ENCODE measurements at places on chromosomes 11 and 22. TPM values are rescaled to one million over a fixed set of nuclear protein-coding genes. Genes with fewer than 3 reads are reported as not detected.

DNA sequence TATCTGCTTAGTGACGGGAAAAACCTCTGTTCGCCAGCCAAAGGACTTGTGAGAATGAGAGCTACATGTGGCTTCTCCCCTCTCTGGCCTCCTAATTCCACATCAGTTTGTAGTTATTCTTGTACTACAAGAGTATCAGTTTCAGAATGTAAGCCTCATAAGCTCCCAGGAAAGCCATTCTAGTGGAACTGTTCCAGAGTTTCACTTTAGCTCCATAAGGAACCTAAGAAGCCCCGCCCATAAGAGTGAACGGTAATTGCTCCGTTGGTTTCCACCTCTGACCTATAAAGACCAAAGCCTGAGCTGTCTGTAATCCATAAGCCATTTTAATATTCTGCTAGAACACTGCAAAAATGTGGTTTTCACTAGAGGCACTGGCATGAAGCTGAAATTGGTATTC lies 53.0 kb downstream of the SIK3 start:
- no peak for DNase-seq

DNA sequence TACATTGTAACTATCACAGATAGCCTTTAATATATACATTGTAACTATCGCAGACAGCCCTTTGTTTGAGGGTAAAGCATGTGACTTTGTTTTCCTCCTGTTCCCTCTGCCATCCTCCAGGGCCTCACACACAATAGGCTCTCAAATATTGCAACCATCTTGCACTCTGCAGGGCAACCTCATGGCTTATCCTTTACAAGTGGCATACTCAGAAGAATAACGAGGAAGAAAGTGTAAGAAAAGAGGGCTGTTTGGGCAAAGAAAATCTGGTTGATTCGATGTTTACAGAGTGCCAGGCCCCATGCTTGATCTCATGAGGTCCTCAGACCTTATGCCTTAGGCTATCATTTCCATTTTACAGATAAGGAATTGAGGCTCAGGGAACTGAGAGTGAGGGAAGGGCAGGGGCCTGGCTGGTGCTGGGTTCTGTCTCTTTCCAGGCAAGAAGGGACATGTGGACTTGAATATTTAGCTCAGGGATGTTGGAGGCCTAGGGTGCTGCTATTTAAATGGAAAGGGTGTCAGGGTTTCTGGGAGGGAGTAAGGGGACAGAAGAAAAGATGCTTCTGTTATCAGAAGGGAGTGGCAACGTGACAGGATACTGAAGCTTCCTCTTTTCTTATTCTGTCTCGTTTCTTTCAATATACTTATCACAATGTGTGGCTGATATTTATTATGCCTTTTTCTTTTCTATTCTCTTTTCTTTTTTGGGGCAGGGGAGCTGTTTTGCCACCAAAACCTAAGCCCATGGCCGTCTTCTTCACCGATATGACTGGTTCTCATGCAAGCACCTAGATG lies 1.1 kb upstream of the SAMM50 start:
- no peak for DNase-seq

- no peak for DNase-seq
These were observed 170.2 kb downstream of the BRD1 start for GRCh38 chr22:49657275-49657973.

GRCh38 chr22:20798974-20799373 lies 25.1 kb downstream of the SERPIND1 start:
- no peak for DNase-seq

DNA sequence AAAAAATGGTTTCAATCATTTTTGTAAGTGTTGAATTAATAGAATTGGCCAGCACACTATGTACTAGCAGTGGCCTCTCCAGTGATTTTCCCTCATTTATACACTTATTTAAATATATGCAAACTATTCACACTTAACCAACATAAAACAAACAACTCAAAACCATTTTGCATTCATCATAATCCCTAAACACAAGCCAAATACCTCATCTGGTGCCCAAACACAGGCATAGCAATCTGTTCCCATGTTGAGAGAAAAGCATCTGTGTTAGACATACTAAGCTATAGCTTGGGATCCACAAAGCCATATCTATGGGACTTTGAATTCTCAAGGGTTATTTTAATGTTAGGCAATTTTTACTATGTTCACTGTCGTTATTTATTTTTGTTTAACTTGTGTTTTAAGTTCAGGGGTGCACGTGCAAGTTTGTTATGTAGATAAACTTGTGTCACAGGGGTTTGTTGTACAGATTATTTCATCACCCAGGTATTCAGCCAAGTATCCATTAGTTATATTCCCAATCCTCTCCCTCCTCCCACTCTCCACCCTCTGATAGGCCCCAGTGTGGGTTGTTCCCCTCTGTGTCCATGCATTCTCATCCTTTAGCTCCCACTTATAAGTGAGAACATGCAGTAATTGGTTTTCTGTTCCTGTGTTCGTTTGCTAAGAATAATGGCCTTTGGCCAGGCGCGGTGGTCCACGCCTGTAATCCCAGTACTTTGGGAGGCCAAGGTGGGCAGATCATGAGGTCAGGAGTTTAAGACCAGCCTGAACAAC lies 31.0 kb upstream of the RCN1 start:
- DNase-seq: no peak

The APOA1 gene
- total RNA-seq: 626 TPM

- DNase-seq: no peak
These were observed 34.7 kb downstream of the ALX4 start for GRCh38 chr11:44275241-44275640.

DNA sequence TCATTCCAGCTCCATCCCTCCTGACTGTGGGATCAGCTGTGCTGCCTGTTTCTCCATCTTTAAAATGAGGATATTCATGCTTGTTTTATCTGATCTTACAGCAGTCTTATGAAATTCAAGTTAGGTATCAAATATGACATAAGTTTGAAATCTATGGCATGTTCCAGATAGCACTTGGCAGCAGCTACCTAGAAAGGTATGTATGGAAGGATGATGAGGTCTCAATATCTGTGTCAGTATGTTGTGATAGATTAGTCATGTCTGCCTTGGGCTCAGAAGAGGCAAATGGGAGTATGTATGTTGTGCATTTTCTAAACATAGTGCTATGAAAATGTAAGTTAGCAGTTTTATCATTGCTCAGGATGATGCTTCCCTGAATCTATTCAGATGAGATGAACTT lies 122.1 kb downstream of the NAV2 start:
- no peak for DNase-seq

DNA sequence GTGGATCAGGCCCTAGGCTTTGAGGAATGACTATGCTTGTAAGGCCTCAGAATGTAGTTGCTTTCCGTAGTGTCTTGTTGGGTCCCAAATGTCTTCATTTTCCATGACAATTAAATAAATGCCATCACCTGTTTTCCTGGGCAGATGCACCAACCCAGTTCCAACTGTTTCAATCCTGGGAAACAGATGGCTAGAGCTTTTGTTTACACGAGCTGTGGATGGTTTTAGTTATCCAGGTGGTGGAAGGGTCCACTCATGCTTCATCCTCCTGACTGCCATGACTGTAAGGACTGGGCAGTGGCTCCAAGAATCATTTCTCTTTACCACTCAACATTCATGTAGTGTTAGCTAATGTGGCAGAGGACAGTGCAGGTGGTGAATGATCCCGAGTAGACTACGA lies 8.6 kb downstream of the RCN1 start:
- DNase-seq: no peak

GRCh38 chr11:86565388-86565787 lies 107.0 kb downstream of the ME3 start:
- DNase-seq: no peak

- DNase-seq: no peak
These were observed 129.8 kb downstream of the DBX1 start for GRCh38 chr11:20030472-20030871.

DNA sequence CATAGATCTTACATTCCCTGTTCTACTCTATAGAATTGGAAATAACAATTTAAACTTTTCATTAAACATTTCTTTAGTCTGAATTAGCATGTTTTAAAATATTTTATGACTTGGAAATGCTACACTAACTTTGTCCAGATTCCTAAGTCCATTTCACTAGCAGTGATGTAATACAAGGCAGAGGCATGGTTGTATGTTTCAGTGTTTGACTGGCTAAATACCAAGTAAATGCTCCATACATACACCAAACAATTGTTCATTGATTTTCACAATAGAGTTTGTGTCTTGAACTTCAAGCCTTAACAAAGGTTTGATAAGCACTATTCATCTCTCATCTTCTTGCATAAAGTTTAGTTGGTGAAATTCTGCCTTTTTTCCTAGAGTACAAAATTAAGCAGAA lies 13.5 kb downstream of the ZBED5 start:
- DNase-seq: no peak

DNA sequence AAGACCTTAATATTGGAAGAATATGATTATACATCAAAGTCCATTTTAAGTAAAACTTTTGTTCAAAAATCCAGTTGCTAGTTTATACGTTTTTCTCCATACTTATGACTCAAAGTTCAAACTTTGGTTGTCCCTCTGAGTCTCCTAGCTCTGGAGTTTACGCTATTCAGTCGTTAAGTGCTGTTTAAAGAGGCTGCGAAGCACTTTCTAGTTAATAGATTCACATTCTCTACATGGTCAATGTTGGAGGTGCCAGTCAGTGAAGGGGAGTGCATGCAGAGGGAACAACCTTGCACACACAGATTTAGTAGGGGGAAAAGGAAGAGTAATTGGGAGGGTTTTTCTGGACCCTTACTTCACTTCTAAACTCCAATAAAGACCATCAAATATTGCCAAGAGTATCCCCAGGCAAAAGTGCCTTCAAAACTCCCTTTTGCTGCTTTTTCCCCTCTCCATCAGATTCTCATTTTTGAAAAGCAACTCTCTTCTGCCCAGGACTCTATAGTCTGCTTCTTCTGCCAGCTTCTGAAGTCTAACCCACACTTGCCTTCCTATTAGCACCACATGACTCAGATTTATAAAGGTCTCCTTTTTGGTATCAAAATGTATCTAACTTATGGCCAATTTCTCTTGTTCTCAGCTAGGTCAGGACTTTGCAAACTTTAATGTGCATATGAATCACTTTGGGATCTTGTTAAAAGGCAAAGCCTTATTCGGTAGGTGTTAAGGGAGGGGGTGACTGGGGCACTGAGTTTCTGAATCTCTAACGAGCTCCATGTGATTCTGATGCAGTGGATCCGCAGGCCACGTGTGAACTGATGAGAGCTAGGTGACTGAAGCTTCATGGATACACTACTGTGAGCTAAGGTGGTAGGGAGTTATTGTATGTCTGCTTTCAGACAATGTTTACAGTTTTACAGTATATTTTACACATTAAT lies 96.2 kb upstream of the MTMR2 start:
- no peak for DNase-seq

GRCh38 chr11:109892321-109892794 lies 200.8 kb upstream of the ZC3H12C start:
- no peak for DNase-seq

The DDI1 gene
- total RNA-seq: not detected

GRCh38 chr22:25013607-25014006 lies 61.1 kb downstream of the KIAA1671 start:
- DNase-seq: no peak

DNA sequence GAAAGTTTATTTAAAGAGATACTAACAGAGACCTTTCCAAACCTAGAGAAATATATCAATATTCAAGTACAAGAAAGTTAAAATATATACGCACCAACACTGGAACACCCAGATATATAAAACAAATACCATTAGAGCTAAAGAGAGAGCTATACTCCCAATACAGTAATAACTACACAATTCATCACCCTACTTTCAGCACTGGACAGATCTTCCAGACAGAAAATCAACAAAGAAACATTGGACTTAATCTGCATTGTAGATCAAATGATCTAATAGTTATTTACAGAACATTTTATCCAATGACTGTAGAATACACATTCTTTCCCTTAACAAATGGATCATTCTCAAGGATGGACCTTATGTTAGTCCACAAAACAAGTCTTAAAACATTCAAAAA lies 311.9 kb downstream of the METTL15 start:
- DNase-seq: no peak

The RFPL2 gene
- total RNA-seq: 0.43 TPM

GRCh38 chr11:116851626-116852025 lies 14.2 kb upstream of the APOA1 start:
- no peak for DNase-seq

GRCh38 chr11:121652971-121653370 lies 200.2 kb upstream of the SORL1-AS1 start:
- no peak for DNase-seq

GRCh38 chr11:70641369-70641768 lies 243.0 kb downstream of the CTTN start:
- no peak for DNase-seq

DNA sequence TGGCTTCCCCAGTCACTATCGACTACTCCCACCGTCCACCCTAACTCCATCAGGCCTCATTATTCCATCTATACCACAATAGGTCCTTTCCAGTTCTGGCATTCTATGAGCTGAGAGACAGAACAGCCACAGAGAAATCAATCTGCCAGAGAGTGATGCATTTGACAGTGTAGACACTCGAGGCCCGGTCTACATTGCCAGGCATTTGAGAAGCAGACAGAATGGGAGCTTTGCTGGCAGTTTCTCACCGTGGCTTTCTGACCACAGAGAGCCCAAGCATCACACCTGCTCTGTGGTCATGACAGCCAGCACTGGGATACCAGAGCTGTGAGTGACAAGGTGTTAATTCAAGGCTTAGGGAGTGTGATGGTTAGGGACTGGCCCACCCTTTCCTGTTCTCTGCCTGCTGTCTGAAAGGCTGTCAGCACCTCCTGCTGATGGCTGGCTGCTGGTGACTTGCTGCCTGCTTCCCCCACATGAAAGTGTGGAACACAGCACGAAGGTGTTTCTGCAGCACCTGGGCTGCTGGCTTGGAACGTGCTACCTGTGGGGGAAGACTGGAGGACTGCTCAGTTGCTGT lies 137.8 kb downstream of the KIRREL3 start:
- DNase-seq: peak; percentile 43

DNA sequence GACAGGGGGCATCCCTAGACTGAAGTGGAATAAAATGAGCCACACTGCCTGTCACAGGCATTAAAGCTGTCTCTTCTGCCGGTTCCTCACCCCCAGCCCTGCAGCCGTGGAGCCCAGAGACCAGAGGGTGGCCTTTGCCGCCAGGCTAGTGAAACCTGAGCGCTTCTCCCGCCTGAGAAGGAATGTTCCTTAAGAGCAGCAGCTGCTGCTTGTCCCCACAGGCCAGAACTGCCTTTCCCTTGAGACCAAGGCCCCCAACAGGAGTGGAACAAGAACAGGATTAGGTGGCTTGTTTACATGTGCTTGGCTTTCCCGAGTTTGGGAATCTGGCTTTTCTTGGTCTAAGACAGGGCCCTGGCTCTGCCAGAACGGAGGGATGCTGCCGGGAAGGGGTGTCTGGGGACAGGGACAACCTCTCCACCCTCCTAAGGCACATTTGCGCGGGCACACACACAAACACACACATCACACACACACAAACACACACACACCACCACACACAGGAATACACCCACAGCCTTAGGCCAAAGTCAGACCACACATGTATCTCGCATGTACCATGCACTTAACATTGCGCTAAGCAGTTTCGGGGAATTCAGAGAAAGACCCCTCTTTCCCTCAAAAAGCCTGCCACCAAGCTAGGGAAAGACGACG lies 91.8 kb downstream of the FEZ1 start:
- no peak for DNase-seq

GRCh38 chr11:94757037-94757735 lies 11.0 kb upstream of the AMOTL1 start:
- DNase-seq: no peak

The PRODH gene
- 16.1 TPM for total RNA-seq

GRCh38 chr22:39221999-39222686 lies 22.6 kb downstream of the PDGFB start:
- no peak for DNase-seq

The CLDN5 gene
- 2.2 TPM for total RNA-seq
